AG08395 (cell line): ENCODE measurements at places on chromosomes 3 and 15.
A peak's percentile ranks its signal among the peaks of the same experiment; 100 is the strongest.

DNA sequence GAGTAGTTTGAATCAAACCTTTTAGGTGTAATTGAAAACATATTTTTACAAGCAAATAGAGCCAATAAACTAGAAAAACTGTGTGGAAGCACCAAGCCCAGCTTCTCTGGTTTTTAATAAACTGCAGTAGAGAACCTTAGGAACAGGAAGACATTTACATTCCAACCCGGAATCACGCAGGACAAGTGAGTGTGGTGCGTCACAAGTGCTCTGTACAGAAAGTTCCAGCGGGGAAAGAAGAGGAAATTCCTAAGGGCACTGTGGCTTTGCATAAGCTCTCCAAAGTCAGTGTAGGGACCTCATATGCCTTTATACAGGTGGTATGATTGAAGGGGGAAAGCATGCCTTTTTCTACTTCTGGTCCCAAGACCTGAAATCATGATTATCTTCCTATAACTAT lies 21.6 kb downstream of the COL8A1 start:
- DNase-seq: no peak

GRCh38 chr15:27486683-27487647 lies 516.0 kb downstream of the GABRG3 start:
- DNase-seq: no peak

- DNase-seq: no peak
Observed at GRCh38 chr3:16359331-16359730, 94.3 kb downstream of the OXNAD1 start.

DNA sequence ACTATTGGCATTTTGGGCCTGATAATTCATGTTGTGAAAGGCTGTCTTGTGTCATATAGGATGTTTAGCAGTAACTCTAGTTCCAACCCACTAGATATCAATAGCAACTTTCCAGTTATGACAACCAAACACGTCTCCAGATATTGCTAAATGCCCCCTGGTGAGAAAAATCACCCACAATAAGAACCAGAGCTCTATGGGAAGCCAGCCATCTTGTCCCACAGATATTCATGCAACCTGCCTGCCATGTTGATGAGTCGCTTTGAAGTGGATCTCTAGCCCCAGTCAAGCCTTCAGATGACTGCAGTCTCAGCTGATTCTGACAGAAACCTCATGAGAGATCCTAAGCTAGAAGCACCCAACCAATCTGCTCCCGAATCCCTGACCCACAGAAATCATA lies 5.6 kb upstream of the TNIK start:
- no peak for DNase-seq

DNA sequence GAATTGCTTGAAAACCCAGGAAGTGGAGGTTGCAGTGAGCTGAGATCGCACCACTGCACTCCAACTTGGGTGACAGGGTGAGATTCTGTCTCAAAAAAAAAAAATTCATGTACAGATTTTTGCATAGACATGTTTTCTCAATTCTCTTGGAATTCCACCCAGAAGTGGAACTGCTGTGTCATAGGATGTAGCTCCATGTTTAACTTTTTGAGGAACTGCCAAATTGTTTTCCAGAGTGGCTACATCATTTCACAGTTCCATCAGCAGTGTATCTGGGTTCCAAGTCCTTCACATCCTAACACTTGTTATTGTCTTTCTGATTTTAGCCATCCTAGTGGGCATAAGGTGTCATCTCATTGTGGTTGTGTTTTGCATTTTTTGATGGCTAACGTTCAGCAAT lies 9.9 kb downstream of the CAPN7 start:
- DNase-seq: peak; percentile 13

DNA sequence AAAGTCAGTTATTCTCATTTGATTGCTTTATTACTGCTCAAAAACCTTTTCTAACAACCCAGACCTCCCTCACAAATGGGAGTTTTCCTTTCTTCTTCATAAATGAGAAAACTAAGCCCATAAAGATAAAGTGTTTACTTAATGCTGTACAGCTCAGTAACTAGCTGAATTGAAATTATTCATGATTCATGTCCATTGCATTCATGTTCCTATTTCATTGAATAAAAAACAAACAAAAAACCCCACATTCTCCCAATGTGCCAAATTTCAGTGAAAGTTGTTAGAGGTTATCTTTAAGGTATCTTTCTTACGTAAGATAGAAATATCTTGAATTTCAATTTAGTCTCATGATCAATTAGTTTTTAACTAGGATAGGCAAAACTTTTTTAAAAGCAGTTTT lies 2.8 kb downstream of the PLSCR2 start:
- no peak for DNase-seq

DNA sequence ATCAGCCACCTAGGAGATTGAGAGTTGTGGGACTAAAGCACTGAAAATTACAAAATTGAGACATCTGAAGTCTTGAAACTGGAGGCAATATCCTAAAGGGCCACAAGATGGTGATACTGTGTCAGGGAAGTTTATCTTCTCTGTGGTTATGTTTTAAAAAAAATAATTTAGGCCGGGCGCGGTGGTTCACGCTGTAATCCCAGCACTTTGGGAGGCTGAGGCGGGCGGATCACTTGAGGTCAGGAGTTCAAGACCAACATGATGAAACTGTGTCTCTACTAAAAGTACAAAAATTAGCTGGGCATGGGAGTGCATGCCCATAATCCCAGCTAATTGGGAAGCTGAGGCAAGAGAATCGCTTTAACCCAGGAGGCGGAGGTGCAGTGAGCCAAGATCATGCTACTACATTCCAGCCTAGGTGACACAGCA lies 17.9 kb upstream of the NIT2 start:
- peak; percentile 53 for DNase-seq

- no peak for DNase-seq
Observed at GRCh38 chr3:193211173-193211572, 29.8 kb upstream of the PLAAT1 start.

DNA sequence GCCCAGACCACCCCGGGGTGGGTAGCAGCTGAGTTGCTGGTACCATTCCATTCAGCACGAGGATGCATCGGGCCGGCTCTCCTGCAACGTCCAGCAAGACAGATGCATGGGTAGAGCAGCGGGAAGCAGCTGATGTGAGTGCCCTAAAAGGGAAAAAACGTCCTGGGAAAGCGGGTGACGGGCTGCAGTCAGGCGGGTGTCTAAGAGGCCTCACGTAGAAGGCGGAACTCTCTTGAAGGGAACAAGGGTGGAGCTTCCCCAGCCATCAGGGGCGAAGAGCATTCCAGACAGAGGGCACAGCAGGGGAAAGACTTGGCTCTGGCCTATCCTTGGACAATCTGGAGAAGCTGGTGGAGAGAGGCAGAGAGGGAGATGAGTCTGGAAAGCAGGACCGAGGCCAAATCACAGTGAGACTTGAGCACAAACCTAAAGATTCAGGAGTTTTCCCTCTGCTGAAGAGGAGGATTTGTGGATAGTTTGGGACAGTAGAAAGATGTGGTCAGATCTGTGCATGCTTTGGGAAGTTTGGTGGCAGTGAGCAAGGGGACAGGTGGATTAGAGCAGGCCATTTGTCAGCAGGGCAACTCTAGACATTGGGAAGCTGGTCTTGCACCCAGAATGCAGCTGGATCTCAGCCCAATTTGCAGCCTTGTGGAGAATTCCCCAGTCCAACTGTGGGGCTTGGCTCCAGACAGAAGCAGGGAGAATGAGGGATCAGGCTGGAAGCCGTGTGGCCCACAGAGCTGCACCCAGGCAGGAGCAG lies 70.7 kb downstream of the SEMA5B start:
- DNase-seq: no peak

DNA sequence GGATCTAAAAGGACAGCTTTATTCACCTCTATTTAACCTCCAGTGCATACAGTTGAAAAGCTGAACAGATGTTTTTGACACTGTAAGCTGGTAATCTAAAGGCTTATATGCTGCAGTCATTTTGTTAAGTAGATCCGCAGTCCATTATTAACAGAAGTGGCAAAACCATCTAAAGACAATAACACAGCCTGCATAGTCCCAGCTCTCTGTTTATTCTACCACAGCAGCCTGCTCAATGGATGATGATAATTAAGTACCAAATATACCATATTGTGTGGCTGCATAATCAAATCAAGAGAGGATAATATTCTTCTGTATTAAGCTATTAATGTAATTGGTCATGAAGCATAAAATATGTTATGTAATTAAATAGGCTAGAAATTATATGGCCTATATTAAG lies 207.1 kb downstream of the MEIS2 start:
- DNase-seq: no peak

GRCh38 chr3:73637042-73637441 lies 12.3 kb upstream of the PDZRN3 start:
- DNase-seq: peak; percentile 66

DNA sequence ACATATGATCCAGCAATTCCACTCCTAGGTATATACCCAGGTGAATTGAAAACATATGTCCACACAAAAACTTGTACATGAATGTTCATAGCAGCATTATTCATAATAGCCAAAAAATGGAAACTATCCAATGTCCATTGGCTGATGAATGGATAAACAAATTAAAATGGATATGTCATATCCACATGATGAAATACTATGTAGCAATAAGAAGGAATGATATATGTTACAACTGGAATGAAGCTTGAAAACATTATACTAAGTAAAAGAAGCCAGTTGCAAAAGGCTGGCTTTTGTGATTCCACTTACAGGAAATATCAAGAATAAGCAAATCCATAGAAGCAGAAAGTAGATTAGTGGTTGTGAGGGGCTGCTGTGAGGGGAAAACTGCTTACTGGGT lies 33.7 kb downstream of the BNC1 start:
- no peak for DNase-seq

- peak; percentile 54 for DNase-seq
Observed at GRCh38 chr15:48647962-48648361, 2.5 kb upstream of the FBN1 start.

- no peak for DNase-seq
Observed at GRCh38 chr3:134625462-134625861, 25.4 kb downstream of the KY start.

DNA sequence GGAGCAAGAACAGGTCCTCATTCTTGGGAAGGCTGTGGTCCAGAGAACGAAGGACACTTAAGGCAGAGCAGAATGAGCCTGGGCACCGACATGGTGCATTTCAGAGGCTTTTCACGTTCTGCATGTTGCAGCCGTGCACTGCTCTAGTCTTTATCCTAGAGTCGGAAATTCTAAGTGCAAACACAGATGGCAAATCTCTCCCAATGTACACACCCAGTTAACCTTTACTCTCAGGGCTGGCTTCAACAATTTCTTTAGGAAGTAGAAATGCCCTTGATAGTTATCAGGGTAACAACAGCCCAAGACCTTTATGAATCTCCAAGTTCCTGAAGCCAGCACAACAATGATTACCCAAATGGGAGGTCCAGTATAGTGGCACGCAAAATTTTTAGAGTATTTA lies 39.1 kb upstream of the LRTM1 start:
- no peak for DNase-seq

DNA sequence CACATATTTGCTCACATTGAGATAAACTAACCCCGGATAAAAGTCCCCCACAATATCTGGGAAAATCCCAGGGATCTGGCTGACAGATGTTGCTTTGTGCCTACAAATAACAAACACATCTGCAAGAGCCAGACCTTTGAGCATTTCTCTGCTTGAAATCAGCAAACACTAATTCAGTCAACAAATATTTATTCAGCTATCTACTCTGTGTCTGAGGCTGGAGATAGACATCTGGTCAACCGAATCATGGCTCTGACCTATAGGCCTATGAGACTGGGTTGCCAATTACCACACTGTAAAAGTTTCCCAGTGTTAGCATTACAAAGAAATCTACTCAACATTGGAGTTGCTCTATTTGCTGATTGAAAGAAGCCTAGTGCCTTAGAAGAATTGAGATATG lies 201.1 kb upstream of the CADPS start:
- DNase-seq: no peak

GRCh38 chr3:123576122-123576521 lies 8.7 kb downstream of the HACD2 start:
- no peak for DNase-seq

- no peak for DNase-seq
Observed at GRCh38 chr15:42018306-42019224, 2.3 kb downstream of the PLA2G4E start.

GRCh38 chr3:78497767-78498166 lies 1270.0 kb downstream of the ROBO1 start:
- DNase-seq: no peak

DNA sequence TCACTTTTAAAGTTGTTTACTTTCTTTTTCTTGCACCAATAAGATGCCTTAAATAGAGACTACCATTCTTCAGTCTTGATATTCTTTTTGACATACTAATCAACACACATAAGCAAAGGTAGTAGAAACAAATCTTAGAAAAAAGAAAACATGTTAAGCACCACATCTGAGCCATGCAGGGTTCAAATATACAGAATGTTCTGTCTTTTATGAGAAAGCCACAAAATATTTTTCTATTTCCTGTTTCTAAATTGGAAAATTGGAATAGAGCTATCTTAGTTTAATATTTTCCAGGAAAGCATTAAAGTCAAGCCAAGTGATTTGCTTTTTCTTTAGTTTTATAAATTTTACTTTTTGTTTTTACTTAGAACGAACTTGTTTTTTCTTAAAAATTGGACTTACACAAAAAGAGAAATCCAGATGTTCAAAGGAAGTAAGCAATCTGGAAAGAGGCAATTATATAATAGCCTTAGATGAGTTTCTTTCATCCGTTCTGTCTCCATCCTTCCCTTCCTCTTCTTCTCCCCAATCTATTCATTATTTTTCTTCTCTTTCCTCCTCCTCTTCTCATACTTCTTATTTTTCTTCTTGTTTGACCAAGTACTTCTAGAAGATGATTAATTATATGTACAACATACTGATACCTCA lies 731.7 kb downstream of the SQOR start:
- no peak for DNase-seq

GRCh38 chr15:67863442-67863987 lies 23.7 kb upstream of the RNU6-1 start:
- peak; percentile 84 for DNase-seq

GRCh38 chr3:17459470-17459993 lies 282.9 kb downstream of the TBC1D5 start:
- DNase-seq: no peak

DNA sequence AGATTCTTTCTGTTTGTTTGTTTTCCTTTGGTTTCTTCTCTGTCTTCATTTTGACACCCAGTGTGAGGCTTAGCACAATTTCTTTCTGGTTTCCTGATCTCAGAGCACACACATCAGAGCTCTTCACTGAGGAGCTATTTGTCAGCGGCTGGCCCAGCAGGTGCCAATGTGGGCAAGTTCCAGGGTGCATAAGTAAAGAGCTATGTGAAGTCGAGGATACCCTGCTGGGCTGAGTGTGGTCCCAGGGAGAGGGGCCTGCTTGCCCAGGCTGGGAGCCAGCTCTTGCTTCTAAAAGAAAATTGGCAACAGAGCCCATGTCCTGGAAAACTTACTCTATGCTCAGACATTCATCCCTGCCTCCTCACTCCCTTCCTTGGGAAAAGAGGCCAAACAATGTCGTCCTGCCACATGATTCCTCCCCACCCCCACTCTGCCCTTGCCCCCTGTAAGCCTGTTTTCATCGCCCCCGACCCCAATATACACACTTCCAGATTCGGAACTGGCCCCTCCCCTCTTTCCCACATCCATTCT lies 101.2 kb downstream of the ST8SIA2 start:
- no peak for DNase-seq

GRCh38 chr3:28218917-28219198 lies 22.6 kb upstream of the CMC1 start:
- DNase-seq: no peak

- peak; percentile 53 for DNase-seq
Observed at GRCh38 chr3:161913786-161914389, 417.3 kb downstream of the OTOL1 start.

- DNase-seq: no peak
Observed at GRCh38 chr15:27223179-27223578, 252.2 kb downstream of the GABRG3 start.

- DNase-seq: no peak
Observed at GRCh38 chr3:157632075-157632474, 128.9 kb upstream of the VEPH1 start.
